ENCODE measurements at places on chromosomes 3 and 15.
A peak's percentile ranks its signal among the peaks of the same experiment; 100 is the strongest.

DNA sequence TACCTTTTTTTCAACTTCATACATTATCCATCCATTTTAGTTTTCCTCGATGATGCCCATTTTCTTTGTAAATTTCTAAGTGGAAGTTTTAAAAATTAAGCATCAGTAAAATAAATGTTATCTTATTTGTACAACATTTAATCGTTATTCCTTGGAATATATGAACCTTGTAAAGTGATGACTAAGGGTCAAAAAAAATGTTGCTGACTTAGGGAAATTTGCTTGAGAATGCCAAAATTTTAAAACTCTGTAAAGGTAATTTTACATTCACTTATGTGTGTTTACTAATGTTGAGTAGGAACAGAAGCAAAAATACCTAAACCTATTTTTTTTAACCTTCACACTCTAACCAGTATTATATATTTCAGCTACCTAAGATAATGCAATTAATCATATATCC lies 917.1 kb downstream of the VGLL3 start:
- DNase-seq, result no peak

DNA sequence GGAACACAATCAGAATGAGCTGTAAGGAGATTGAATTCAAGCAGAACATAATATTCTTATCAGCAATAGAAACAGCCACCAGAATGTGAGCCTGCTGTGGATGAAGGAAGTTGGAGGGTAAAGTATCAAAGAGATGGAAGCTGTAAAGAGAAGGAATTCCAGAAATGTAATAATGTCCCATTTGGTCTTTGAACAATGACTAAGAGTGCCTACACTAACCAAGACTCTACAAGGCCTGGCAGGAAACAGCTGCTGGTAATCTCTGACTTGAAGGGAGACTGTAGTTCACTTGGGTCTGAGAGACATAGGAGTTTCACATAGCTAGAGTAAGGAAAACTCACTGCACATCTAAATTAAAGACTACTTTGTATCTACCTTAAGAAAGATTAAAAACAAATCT lies 1176.0 kb upstream of the ALCAM start:
- no peak for DNase-seq

- DNase-seq, result no peak
These were observed 55.1 kb downstream of the RBMS3 start for GRCh38 chr3:29335943-29336342.

- no peak for DNase-seq
These were observed 576.2 kb upstream of the KCNMB2 start for GRCh38 chr3:177960014-177960413.

DNA sequence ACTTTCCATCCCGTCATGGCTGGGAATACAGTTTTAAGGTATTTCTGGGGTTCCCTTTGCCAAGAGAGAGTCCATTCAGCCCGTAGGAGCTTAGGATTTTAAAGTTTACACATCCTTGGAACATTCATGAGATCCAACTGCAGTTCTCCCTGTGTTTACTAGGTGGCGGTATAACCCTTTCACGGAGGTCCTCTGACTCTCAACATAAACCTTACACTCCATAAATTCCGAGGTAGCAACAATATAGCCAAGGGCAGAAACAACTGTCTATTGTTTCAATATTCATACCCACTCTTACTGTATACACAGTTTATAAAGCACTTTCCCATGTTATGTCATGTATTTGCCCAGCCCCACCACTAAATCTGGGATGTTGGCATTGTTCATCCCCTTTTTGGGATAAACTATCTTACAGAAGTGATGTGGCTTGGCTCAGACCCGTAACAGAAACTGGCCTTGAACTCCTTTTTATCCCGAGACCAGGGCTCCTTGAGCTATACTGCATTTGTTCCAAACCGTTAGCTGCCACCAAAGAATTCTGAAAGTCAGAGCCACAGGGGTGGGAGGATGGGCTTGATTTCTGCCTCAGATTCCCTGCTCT lies 69.2 kb upstream of the COL6A5 start:
- DNase-seq, result peak; percentile 17

DNA sequence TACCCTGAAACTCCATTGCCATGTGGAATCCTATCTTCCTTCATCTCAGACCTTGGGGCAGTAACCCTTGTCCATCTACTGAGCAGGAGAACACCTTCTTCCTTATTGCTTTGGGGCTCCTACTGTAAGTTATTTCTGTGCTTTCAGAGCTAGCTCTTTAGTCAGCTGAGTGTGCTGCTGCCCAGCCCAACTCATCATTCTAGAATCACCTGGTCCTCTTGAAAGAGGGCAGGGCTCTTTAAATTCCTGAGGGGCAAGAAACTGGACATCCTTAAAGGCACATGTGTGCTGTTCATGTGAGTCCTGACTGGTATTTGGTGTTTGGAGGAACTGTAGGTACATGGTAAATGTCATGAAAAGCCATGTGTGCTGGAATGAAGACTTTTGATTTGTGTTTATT lies 140.9 kb downstream of the ARNT2 start:
- DNase-seq, result no peak

DNA sequence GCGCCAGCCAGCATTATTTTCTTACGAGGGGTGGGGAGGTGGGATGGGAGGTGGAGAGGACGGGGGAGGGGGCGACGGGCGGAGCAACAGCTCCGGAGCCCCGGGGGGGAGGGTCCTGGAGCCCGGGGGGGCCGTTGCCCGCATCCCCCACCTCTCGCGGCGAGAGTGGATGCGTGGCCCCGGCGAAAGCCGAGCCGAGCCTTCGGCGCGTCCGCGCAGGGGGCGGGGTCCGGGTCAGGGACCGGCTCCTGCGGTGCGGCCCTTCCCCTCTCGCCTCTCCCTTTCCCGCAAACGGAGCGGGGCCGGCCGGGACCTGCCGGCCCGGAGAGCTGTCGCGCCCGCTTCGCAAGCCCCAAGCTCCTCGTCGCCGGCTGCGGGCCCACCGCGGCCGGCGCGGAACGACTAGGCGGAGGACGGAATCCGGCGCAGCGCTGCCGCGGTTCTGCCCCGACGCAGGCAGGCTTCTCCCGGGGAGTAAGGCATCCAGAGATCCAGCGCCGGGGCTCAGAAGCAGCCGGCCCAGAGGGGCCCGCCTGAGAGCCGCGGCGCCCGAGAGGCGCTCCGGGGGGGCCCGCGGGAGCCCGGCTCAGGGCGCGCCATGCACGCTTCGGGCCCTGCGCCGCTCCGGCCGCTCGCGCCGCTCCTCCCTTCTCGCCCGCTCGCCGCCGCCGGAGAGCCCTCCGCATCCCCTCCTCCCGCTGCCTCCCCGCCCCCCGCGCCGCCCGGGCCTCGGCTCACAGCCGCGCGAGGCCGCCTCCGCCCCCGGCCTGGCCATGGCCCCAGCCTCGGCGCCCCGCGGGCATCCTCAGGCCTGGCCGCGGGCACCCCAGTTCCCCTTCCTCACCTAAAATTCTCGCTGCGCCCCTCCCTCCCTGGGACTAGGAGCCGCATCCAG lies 459 bp upstream of the ADCY5 start:
- no peak for DNase-seq

DNA sequence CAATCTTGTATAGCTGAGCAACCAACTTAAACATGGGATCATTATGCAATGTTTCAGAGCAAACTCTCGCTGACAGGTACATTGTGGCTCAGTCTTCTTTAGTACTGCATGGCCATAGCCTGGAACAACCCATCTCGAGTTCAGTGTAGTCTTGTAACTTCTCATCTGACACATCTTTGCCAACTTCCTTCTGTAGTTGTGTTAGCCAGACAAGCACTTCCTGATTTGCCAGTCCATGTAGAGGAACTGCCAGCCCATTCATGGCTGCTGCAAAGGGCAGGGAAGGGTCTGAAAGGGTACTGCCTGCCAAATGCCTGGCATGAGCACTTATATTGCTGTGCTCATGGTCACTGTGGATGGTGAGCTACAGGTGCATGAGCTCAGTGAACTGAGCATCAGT lies 49.2 kb upstream of the CCDC54 start:
- no peak for DNase-seq

DNA sequence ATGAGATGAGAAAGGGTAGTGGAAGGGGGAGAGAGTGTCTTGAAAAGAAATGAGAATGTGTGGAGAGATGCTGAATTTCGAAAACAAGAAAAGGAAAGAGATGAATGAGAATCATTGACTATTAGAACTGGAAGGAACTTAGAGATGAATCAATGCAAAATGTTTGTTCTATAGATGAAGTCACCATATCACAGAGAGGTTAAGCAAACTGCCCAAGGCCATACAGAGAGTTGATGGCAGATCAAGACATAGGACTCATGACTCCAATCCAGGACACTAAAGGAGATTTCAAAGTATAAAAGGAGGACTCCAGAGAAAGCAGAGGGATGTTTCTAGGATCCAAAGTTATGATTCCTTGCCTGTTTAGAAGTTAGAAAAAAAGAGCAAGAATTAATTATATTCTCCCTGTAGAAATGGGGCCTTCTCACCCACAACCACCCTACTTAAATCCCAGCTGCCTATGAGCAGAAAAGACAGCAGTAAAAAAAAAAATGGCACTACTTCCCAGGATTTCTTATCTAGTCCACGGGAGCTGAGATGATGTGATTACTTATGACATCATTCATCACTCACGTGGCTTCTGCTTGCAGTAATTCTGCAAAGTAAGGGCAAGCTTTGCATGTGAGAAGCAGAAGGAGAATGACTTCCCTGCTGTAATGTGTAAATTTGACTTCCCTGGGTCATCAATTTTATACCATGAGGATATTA lies 210.8 kb upstream of the MRPL3 start:
- DNase-seq, result no peak

- DNase-seq, result no peak
These were observed 49.8 kb upstream of the ARL8B start for GRCh38 chr3:5072100-5072816.

- DNase-seq, result no peak
These were observed 5.4 kb upstream of the HEG1 start for GRCh38 chr3:125061170-125061569.

GRCh38 chr3:160793722-160794252 lies 37.8 kb downstream of the PPM1L start:
- no peak for DNase-seq

GRCh38 chr3:41198046-41198445 lies 1.3 kb upstream of the CTNNB1 start:
- DNase-seq, result no peak

- peak; percentile 51 for DNase-seq
These were observed 812 bp downstream of the P4HTM start for GRCh38 chr3:48990636-48991469.

DNA sequence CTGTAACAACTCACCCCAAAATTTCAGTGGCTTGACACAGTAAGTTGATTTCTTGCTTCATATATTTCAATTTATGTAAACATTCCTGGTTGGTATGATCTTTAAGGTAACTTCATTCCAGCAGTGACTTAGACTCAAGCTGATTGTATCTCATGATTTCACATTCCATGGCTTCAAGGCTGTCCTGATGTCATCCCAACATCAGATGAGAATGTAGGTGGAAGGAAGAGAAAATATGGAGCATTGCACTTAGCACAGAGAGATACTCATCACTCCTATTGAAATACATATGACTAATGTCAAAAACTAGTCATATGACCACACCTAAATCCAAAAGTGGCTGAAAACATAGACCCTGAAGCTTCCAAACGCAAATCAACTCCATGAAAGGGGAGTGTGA lies 793.8 kb downstream of the TBL1XR1 start:
- DNase-seq, result no peak

- no peak for DNase-seq
These were observed 27.4 kb downstream of the CALML4 start for GRCh38 chr15:68177742-68178141.

GRCh38 chr15:98774756-98775497 lies 126.6 kb downstream of the IGF1R start:
- DNase-seq, result no peak

GRCh38 chr15:95928822-95929221 lies 401.7 kb upstream of the NR2F2 start:
- no peak for DNase-seq

DNA sequence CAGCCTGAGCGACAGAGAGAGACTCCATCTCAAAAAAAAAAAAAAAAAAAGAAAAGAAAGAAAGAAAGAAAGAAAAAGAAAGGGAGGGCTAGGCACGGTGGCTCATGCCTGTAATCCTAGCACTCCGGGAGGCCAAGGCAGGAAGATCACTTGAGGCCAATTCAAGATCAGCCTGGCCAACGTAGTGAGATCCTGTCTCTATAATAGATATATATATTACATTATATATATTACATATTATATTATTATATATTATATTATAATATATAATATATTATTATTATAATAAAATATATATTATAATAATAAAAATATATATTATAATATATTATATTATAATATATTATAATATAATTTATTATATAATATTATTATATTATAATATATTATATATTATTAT lies 48.9 kb downstream of the PTPN9 start:
- no peak for DNase-seq

DNA sequence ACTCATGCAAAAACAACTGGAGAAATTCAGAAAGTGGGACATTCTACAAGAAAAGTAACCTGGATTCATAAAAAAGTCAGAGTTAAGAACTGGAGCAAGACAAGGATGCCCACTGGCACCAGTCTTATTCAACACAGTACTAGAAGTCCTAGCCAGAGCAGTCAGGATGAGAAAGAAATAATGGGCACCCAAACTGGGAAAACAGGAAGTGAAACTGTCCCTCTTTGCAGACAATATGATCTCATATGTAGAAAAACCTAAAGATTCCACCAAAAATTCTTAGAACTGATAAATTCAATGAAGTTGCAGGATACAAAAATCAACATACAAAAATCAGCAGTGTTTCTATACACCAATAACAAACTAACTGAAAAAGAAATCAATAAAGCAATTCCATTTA lies 37.4 kb downstream of the TXNRD3 start:
- no peak for DNase-seq

- no peak for DNase-seq
These were observed 29.0 kb upstream of the FGD5 start for GRCh38 chr3:14789640-14790285.

GRCh38 chr3:31671976-31672375 lies 139.3 kb downstream of the STT3B start:
- DNase-seq, result no peak

DNA sequence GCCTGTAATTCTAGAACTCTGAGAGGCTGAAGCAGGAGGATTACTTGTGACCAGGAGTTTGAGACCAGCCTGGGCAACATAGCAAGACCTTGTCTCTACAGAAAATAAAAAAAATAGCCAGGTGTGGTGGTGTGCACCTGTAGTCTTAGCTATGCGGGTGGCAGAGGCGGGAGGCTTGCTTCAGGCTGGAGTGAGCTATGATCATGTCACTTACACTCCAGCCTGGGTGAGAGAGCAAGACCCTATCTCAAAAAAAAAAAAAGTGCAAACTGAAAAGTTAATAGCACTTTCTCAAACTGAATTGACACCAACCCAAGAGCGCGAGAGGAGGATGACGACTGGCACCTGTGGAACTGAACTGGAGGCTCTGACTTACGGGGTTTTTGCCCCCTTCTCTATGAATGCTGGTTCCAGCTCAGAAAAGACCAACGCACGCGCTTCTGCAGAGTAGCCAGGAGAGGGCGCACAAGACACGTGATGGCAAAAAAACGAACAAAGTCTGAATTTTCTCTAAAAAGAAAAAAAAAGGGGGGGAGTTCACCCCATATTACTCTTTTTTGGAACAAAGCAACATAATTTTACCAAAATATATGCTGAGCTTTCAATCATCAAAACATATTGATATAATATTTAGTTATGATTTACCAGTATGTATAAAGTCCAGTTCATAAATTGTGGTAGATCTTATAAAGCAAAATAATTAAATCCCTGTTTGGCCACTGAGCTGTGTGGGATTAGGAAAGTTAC lies 23.7 kb downstream of the CFAP92 start:
- peak; percentile 69 for DNase-seq

- DNase-seq, result no peak
These were observed 10.2 kb downstream of the PLSCR5 start for GRCh38 chr3:146594843-146595482.

- DNase-seq, result no peak
These were observed 98.0 kb upstream of the LIMD1 start for GRCh38 chr3:45496555-45496954.

- DNase-seq, result peak; percentile 77
These were observed at the start of gene NMNAT3 for GRCh38 chr3:139677388-139678155. Gene NMNAT3, minus strand, starts transcription at chr3:139677972. Its CDS starts 50,248 bp downstream, at chr3:139627724.
